ENCODE measurements at places on chromosomes 5 and 9.
A peak's percentile ranks its signal among the peaks of the same experiment; 100 is the strongest.

DNA sequence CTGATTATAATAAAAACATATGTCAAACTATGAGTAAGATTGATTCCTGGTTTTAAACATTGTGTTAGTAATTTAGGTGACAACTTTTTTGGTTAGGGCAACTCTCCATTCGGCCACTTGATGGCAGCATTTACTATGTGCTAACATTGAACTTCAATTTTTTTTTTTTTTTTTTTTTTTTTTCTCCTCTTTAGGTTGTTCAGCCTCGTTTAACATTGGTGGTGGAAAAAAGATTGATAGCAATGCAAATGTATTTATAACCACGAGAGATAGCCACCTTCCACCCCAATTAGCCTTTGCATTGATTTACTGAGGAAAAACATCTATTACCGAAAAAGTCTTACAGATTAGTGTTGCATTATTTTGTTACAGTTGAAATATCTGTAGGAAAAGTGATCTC, 159.1 kb downstream of the CSNK1G3 start:
- DNase-seq, result peak; percentile 23

- DNase-seq, result no peak
Observed at GRCh38 chr5:78926252-78926651, 58.9 kb downstream of the ARSB start.

GRCh38 chr5:61765471-61765870, 433.4 kb downstream of the ZSWIM6 start:
- DNase-seq, result no peak

DNA sequence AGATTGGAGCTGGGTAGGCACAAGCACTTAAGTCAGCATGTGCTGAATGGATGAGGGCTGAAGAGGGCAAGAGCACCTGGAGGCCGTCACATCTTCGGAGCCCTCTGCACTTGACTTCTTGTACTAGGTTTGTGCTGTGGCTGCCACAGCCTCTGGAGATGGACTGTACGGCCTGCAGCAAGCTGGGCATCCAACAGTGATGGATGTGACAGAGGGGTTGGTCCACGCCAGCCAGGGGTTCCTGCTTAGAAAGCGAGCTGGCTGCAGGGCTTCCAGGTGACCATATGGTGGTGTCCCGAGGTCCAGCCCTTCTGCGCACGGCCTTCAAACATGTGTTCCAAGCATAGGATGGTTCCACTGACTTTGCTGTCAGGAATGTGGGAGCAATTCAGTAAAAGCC, 65.1 kb upstream of the PHYKPL start:
- DNase-seq, result no peak

- DNase-seq, result no peak
Observed at GRCh38 chr5:146620031-146620668, 104.2 kb upstream of the GPR151 start.

- DNase-seq, result no peak
Observed at GRCh38 chr5:149944666-149945065, at the start of gene PDE6A. TSS of gene PDE6A (minus strand) at chr5:149944793. CDS start at chr5:149944673, 120 bp downstream.

GRCh38 chr9:2378266-2378665, 243.3 kb upstream of the VLDLR start:
- DNase-seq, result no peak

GRCh38 chr5:117143406-117143805, 568.8 kb upstream of the SEMA6A start:
- no peak for DNase-seq

DNA sequence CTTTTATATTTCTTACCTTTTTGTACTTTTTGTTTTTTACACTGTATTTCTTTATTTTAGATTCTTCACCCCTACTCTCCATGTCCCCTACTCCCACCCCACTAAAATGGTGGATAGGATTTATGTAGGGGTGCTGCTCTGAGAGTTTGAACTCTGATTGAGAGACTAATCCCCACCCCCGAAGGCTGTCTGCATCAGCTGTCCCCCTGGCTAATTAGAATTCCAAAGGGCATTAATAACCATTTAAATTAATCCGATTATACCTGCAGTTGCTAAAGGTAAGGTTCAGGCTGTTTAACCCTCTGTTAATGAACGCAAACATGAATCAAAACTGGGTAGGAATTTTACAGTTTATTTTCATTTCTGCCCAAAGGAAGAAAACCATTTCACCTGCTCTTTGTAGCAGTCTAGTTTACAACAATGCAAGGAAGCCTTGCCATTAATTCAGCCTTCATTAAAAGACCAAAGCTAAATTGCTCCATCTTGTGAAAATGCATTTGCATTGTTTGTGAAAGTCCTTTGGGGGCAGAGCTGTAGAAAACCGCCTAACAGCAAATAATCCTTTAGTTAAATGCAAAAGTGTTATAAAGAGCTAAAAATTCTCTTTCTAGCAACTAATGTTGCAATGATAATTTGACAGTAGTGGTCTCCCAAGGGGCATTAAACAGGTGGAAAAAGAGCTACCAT, 71.2 kb downstream of the ZCCHC7 start:
- DNase-seq, result no peak

- no peak for DNase-seq
Observed at GRCh38 chr5:68968429-68968828, 125.4 kb upstream of the SLC30A5 start.

- DNase-seq, result no peak
Observed at GRCh38 chr9:107914151-107914550, 424.6 kb upstream of the KLF4 start.
